Fibroblast of skin of left biceps (primary cell): ENCODE measurements at places on chromosomes 12 and 14.

- DNase-seq = no peak
Observed at GRCh38 chr14:95760596-95760995, 46.7 kb upstream of the TCL1A start.

GRCh38 chr12:32964981-32965585 lies 68.5 kb upstream of the PKP2 start:
- DNase-seq = no peak

- no peak for DNase-seq
Observed at GRCh38 chr14:58832095-58832521, 194.3 kb downstream of the DACT1 start.

- DNase-seq = no peak
Observed at GRCh38 chr12:104683831-104684503, 227.2 kb downstream of the CHST11 start.

DNA sequence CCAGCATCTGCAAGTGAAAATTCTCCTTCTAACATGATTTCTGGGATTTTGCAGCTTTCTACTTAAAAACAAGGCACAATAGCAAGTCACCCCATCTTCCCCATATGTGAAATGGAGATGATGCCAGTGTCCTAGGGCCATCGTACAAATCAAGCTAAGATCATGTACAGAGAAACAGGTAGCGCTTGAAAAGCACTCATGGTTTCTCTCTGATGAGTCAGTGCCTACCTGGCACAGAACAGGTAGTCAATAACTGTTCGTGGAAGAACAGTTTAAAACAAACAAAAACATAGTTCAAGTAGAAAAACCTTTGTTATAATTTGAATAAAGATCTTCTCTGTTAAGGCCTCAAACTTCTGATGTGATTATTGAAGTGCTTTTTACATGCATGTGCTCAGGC lies 46.9 kb downstream of the RAD52 start:
- DNase-seq = no peak

DNA sequence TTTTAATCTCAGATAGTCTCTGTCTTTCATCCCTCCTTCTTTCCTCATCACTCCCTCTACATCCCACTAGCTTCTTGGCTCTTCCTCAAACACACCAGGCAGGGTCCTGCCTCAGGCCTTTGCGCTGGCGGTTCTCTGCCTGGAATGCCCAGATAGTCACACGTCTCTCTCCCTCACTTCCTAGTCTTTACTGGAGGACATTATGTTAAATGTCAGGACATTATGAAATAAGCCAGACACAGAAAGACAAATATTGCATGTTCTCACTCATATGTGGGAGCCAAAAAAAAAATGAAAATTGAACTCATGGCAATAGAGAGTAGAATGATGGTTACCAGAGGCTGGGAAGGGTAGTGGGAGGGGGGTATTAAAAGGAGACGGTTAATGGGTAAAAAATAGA lies 442.0 kb downstream of the MED13L start:
- DNase-seq = no peak

GRCh38 chr12:78746001-78746400 lies 118.6 kb upstream of the SYT1 start:
- DNase-seq = no peak

- DNase-seq = no peak
Observed at GRCh38 chr14:100765991-100766390, 39.3 kb downstream of the DLK1 start.

GRCh38 chr12:18849080-18849479 lies 111.2 kb downstream of the CAPZA3 start:
- no peak for DNase-seq

DNA sequence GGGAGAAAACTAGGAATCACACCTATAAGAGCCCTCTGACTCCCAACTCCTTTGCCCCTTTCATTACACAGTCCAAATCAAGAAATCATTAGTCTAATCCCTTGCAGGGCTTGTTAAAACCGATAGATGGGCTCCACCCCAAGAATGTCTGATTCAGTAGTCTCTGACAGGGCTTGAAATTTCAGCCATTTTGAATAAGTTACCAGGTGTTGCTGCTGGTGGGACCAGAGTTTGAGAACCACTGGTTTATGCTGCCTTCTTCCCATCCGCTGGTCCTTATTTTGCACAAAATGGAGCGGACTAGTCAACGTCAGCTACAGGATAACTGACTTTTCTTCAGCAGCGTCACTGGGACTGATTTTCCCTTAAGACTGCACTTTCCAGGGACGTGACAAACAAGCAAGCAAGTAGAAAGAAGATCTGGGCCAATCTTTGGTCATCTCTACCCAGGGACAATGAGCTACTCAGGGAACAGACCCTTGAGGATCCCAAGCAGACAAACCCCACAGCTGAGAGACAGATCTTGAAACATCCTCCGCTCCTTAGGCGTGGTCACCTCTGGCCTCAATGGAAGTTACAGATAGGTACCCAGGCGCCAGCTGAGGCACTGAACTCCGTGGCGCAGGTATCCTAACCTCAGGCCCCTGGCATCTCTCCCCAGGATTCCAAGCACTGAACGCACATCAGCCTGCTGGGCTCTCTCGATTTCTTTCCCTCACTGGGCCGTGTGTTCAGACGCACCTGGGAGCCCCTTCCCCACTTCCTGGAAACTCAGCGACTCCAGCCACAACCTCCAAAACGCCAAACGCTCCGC lies 900 bp downstream of the KCTD10 start:
- no peak for DNase-seq

DNA sequence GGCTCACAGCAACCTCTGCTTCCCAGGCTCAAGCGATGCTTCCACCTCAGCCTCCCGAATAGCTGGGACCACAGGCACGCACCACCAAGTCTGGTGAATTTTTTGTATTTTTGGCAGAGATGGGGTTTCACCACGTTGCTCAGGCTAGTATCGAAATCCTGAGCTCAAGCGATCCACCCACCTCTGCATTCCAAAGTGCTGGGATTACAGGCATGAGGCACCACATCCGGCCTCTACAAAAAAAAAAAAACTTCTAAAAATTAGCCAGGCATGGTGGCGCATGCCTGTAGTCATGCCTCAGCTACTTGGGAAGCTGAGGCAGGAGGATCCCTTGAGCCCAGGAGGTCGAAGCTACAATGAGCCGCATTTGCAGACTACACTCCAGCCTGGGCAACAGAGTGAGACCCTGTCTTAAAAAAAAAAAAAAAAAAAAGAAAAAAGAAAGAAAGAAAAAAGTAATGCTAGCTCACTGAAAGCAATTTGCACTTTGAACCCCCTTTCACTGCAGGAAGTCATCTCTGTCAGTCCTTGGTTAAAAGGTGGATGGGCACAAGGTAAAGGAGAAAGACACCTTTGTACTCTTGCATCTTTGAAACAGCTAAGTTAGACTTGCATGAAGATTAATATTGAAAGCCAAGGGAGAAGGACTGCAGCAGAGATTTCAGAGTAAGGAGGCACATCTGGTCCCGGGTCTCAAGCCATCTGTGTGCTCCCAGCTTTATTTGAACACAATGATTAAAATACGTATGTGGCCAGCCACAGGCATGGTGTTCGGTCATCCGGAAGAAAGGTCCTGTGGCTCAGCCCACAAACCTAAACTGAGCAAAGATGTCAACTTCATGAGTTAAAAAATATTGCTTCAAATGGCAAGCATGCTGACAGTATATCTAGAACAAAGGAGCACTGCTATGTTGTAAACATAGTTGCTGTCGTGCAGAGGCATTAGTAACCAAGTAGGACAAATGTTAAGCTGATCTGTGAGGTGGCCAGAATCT lies 103.8 kb upstream of the HMGA2 start:
- DNase-seq = peak; percentile 65

GRCh38 chr12:24584032-24584675 lies 364.7 kb downstream of the BCAT1 start:
- DNase-seq = no peak

DNA sequence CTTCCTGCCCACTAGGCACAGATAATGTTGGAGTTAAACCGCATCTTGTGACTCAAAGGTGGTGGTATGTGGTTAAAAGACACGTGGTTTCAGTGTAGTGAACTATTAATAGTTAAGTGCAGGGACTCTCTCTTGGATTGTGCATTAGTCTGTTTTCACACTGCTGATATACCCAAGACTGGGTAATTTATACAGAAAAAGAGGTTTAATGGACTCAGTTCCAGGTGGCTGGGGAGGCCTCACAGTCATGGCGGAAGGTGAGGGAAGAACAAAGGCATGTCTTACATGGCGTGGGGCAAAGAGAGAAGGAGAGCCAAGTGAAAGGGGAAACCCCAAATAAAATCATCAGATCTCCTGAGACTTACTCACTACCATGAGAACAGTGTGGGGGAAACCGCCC lies 362.3 kb downstream of the GLT1D1 start:
- no peak for DNase-seq

GRCh38 chr14:100576091-100577085 lies 10.8 kb downstream of the BEGAIN start:
- DNase-seq = no peak

DNA sequence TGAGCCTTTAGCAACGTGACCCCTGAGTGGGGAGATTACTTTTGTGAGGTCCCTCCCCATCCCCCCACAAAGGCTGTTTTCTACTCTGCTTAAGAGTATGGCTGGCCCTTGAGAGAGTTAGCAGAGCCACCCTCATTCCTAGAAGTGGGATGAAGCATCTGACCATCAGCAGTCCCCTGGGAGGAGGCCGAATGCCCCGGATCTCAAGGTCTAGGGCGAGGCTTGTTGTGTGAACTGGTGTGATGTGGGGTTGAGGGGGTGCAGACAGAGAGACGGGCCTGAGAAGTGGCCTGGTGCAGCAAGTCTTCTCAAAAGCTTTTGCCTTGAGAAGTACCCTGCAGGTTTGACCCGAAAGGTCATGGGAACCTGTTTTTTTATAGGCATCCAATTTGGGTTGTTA lies 153.0 kb upstream of the FKBP4 start:
- DNase-seq = no peak
